Jurkat, Clone E6-1 (cell line): ENCODE measurements at places on chromosomes 3 and 15.

DNA sequence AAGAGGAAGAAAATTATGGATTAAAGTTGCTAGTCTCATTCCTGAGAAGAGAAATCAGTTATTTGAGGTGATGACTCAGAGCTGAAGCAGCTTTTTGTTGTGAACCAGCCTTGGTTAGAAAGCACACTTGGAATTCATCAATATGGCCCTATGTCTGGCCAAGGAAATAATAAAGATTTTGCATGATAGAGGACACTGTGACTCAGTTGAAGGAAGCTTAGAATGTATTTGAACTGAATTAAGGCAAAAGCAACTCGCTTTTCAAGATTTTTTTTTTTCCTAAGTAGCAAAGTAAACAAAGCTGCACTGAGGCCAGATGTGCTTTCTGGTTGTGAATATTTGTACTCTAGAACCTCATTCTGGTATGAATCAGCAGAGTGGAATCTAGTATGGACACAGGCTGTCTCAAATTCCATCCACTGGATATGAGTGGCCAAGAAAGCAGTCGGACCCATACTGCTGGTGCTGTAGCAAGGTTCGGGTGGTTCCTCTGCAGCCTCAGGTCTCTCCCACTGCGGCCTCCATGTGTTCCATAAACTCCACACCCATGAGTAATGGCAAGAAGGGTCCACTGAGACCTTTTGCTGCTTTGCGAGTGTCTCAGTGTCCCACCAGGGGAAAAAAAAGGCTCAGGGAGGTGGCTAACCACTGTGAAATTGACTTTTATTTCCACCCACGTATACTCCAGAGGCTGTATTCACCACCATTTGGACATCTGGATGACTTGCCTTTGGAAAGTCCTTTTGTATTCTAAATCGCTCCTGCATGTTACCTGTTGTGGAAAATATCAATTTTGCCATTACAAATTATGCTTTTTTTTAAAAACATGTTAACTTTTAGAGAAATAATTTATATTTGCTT is 53.1 kb downstream of the TGFBR2 start:
- DNase-seq, result no peak

DNA sequence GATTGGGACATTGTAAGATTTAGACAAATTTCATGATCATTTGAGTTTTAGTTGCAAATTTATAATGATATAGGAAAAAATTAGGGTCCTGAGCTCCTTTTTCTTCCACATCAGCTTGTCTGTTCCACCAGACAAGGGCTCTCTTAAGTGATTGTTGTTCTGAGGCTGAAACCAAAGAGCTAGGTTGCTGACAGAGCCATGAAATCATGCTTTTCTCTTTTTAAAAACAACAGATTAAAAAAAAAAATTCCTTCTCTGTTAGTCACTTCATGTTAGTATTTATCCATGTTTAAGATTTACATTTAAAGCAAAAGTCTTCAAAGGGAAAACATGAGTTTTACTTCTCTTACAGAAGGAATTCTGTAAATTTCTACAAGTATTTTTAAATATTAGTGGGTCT is 56.8 kb downstream of the ATP2C1 start:
- no peak for DNase-seq

DNA sequence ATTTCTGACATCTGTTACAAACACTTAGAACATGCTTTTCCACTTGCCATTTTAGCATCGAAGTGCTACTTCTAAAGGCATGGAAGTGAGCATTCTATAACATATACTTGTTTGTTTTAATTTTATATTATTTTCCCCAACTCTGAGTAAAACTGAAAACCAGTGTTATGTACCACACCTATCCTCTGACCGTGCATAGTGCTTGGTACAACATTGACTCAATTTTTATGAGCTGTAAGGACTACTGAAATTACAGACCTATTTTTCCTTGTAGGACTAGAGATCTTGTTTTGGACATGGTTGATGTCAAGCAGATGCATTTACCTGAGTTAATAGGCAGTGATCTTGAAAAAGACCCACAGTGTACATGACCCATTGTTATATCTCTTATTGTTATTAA is 51.5 kb upstream of the CCNB2 start:
- DNase-seq, result no peak

DNA sequence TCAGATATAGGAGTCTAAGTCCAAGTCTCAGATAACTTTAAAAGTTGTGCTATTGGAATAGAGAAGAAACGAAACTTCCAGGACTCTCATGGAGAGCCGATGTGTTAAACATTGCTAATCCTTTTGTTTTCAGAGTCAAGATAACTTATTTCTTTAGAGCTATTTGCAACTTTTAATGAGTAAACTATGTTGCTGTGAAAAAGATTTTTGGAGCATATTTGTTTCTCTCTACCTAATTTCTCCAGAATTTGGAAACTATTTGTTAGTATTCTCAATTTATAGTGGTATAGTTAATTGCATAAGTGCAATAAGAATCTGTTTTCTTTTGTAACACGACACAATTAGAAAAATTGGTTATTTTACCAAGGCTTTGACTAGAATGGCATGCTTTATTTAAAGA is 588.9 kb downstream of the NTRK3 start:
- DNase-seq, result no peak

GRCh38 chr3:151394611-151395010 is 10.1 kb upstream of the P2RY12 start:
- DNase-seq, result no peak

GRCh38 chr15:29454506-29454905 is 184.9 kb upstream of the NSMCE3 start:
- DNase-seq, result no peak
